ENCODE measurements at places on chromosomes 3 and 15.
A peak's percentile ranks its signal among the peaks of the same experiment; 100 is the strongest.

- DNase-seq, result peak; percentile 58
These were observed 46.1 kb downstream of the BTD start for GRCh38 chr3:15647611-15648167.

DNA sequence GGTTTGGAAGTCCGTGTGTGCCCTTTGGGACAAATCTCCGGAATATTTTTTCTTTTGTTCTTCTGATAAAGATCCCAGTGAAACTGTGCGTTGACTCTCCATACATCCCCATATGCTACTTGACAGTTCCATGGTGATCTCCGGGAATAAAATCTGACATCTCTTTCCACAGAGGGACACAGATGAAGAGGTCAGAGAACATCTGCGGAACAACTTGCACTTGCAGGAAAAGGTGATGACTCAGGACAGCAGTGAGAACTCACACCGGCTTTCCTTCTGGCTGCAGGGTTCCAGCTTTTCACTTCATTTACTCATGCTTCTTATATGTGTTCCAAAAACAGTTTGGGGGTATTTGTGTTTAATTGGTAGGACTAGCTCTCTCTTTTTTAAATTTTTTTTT is 157.5 kb upstream of the CHRM5 start:
- no peak for DNase-seq

DNA sequence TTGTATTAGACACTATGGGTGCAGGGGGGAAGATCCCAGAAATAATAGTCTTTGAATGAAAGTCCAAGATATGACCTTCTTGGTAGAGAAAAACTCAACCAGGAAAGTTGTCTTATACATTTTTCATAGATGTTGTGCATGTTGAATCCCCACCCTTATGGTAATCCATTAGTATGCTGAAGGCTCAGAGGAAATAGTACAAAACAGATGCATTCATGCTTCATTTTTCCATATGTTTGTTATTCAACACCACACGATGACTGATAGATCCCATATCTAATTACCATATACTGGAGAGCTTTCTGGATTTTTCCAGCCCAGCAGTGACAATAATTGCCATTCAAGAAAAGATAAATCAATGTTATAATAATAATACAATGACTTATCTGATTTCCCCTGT is 487.4 kb downstream of the FGF12 start:
- DNase-seq, result no peak

- DNase-seq, result no peak
These were observed 65.9 kb downstream of the PGPEP1L start for GRCh38 chr15:98941595-98942255.

DNA sequence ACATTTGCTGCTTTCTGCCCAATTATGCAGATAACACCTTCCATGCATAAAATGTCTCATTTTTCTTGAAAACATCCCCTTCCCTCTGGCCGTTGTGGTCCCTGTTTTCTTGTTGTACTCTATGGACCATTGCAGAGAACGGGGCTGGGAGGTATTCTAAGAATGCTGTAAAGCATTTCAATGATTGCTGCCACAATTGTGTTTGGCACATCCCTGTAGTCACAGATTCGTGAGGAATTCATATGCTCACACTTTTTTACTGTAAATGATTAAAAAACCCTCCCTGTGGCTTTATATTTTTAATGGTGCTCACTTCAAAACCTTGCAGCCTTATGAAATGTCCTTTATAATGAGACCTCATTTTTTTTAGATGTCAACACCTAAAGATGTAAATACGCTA is 207.2 kb upstream of the GBE1 start:
- no peak for DNase-seq

GRCh38 chr3:126108676-126109050 is 24.7 kb upstream of the SLC41A3 start:
- no peak for DNase-seq

DNA sequence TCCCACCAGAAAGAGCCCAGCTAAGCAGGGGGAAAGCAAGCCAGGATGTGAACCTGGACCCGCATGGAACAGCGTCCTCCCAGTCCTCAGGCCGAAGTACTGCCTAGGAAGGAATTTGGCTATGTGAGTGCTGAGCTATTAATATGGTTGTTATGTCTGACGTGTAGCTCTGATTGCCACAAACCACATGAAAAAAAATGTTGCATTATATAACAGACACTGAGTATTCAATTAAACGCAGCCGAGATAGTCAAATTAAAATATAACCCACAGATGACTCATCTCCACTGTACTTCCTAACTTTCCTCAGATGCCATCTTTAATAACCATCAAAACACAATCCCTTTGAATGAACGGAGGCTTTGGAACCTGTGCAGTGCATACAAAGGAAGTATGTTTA is 111.1 kb downstream of the GABRB3 start:
- no peak for DNase-seq

GRCh38 chr3:125443923-125444322 is 68.8 kb upstream of the ZNF148 start:
- DNase-seq, result peak; percentile 23

- DNase-seq, result no peak
These were observed 81.4 kb upstream of the CHD2 start for GRCh38 chr15:92818651-92819277.

- no peak for DNase-seq
These were observed 10.6 kb upstream of the BTBD1 start for GRCh38 chr15:83077491-83078230.

- DNase-seq, result peak; percentile 54
These were observed 1226.4 kb downstream of the NSUN3 start for GRCh38 chr3:95289295-95289694.

DNA sequence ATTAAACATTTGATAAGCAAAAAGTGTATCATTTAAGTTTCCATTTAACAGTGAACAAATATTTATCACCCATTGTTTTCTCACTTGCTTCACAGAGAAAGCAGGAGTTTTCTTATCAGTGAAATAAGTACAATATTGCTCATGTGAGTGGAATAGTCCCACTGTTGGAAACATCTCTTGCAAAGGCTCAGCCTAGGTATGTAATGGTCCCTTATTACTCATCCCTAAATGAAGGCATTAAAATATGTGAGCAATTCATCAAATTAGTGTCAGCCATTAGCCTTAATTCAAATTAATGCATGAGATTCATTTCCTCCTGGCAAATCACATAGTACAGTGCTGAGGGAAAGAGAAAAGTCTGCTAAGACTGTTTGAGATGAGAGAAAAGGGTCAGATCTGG is 9.6 kb upstream of the FMN1 start:
- DNase-seq, result no peak

DNA sequence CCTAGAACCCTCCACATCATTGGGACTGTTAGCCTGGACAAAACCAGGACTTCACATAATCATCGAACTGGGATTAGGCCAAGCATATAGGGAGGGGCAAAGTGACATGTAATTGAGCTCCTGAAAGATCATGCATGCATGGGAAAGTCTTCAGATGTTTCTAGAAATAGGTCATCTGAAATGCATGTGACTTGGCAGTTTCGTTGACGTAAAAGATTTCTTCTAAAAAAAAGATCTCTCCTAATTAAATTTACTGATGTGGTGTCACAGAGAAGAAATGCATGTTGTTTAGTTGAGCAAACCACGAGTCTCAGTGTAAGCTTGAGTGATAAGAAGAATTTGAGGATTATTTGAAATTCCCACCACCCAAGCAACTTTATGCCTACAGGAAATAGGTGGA is 70.0 kb upstream of the LIMD1 start:
- no peak for DNase-seq

GRCh38 chr3:71160785-71161546 is 422.6 kb downstream of the FOXP1 start:
- no peak for DNase-seq

- no peak for DNase-seq
These were observed 25.6 kb upstream of the TSPAN3 start for GRCh38 chr15:77096541-77096940.

DNA sequence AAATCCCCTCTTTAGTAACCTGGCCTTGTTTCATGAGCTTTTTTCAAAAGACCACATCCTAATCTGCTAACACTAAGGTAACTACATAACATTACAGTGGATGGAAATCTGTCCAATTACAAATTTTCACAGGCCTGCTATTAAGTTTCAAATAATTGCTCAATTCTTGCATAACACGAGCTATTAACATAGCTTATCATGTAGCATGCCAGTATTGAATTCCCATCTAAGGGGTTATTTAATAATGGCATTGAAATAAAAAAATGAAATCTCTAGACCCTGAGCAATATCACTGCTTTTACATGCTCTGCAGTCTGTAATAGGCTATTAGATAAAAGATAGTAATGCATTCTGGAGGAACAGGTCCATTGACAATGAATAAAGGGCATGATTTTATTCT is 748.3 kb upstream of the NECTIN3 start:
- DNase-seq, result no peak

DNA sequence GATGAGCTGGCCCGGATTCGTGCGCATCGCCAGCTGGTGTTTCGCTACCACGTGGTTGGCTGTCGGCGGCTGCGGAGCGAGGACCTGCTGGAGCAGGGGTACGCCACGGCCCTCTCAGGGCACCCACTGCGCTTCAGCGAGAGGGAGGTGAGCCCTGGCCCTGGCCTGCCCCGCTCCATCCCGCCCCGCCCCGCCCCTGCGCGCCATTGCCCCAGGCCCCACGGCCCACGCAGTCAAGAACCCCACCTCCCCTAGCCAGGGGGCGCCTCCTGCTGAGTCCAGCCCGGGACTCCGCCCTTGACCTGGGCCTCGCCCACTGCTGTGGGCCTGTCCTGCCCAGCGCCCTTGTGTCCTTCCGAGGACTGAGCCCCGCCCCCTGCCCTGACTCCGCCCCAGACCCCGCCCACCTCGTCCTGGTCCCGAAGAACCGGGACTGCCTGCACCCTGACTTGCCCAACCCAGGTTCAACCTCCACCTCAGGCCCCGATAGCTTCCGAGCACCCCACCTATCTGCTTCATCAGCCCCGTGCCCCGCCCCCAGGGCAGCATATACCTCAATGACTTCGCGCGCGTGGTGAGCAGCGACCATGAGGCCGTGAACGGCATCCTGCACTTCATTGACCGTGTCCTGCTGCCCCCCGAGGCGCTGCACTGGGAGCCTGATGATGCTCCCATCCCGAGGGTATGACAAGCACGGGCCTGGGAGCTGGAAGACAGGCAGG is 14.8 kb downstream of the NT5DC2 start:
- DNase-seq, result no peak

DNA sequence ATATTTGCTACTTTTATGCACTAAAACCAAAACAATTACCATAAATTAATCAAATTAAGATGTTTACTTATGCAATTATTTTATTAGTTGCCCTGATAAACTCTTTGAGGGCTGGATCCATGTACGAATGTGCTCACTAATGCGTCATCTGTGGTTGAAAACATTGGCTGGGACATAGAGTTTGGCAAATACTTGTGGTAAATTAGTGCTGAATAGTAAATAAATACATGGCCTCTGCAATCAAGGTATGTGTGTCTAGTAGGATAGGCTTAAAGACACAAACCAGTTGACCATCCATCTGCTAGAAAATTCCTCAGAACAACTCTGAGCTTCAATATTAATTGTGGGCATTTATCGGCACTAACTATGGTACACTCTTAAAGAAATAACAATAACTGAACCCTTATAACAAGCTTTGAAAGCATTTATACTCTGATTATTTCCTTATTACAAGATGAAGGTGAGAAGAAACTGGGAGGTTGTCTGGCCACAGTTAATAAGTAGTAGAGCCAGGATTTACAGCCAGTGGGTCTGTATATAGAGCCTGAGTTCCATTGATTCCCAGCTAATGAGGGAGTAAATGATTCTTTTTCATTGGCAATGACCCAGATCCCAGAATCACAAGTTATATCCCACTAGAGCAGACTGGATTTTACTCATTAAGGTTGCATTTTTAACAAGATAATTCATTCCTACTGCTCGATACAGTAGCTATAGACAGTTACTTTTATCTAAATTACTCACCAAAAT is 169.5 kb upstream of the CNTN6 start:
- DNase-seq, result no peak

- DNase-seq, result no peak
These were observed 83.2 kb downstream of the NR2F2 start for GRCh38 chr15:96413657-96414056.

GRCh38 chr3:172859041-172859440 is 108.5 kb downstream of the ECT2 start:
- DNase-seq, result no peak

GRCh38 chr3:12944849-12945248 is 103.5 kb upstream of the RPL32 start:
- DNase-seq, result no peak

- peak; percentile 26 for DNase-seq
These were observed 44.0 kb downstream of the SUCLG2 start for GRCh38 chr3:67610458-67610857.

GRCh38 chr3:99939876-99940275 is 122.2 kb downstream of the CMSS1 start:
- DNase-seq, result no peak

DNA sequence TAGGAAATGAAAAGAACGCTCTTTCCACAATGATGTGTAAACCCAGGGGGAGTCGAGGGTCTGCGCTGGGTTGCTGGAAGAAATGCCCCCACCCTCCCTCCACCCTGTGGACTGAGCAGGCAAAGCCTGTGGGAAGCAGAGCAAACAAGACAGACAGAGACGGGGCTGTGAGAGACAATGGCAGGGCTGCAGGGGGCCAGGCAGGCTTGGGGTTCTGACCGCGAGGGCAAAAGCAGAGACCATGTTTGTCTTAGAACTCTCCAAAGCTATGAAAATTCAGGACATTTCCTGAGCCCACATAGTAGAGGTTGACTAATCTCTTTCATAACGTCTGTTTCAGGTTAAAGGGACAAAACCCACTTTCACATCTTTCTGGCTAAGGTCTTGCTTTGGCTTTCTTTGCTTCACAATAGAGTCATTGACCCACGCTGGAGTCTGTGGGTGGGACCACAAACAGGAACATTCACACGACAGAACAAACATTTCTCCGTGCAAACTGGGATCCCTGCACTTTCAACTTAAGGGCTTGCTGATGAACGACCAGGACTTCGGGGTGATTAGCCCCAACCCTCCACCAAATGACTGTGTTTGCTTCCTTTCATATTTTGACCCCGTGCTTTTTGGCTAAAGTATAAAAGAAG is 156.0 kb upstream of the TPM1 start:
- DNase-seq, result no peak

DNA sequence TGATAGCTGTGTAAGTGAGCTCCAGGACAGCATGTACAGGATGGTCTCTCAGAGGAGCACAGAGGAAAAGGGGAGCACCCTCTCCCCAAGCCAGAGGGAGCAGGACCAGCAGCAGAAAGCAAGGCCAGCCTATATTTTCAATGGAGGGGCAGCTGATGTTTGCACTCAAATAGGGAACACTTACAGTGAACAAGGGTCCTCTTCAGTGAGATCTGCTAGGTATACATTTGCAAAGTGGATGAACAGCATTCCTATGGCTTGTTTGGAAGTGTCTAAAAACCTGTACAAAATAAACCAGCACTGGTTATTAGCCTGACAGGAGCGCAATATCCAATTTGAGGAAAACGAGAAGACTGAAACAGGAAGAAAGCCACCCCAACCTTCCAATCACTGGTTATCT is 17.6 kb upstream of the MUSTN1 start:
- DNase-seq, result no peak

DNA sequence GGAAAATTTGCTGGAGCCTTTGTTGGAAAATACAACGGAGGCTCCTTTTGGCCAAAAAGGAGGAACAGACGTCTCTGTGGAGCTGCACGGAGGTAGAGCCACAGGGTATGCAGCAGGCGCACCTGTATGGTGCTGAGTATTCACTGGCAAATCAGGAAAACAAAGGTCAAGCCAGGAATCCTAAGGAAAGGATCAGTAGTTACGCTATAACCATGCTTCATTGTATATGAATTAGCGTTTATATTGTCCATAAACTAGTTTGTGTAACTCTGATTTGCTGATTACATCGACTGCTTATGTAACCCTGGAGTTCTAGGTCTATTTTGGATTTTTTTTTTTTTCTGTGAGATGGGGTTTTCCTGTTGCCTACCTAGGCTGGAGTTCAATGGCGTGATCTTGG is 45.4 kb downstream of the LPP start:
- no peak for DNase-seq
